ENCODE measurements at places on chromosomes 16 and 17. TPM values are rescaled to one million over a fixed set of nuclear protein-coding genes. Genes with fewer than 3 reads are reported as not detected.

- H3K27ac ChIP-seq, result no peak overlapping the region
- no peak for DNase-seq
- peaks cover 64% of the 10 kb centered on the region for H3K27me3 ChIP-seq
Measured at GRCh38 chr17:56326001-56326359, 172.7 kb downstream of the ANKFN1 start.

GRCh38 chr16:56847173-56847910 is 17.7 kb upstream of the SLC12A3 start:
- H3K36me3 ChIP-seq, result peaks cover 15% of the 10 kb centered on the region
- peaks cover 25% of the 10 kb centered on the region for H3K4me1 ChIP-seq
- H3K4me3 ChIP-seq, result no peak overlapping the region
- peak overlapping the region; percentile 15 for H3K27ac ChIP-seq
- no peaks in the 10 kb centered on the region for H3K27me3 ChIP-seq
- no peak for DNase-seq

GRCh38 chr17:50106393-50107131 is 11.4 kb downstream of the PDK2 start:
- H3K4me1 ChIP-seq, result peaks cover 7% of the 10 kb centered on the region
- no peak overlapping the region for H3K27ac ChIP-seq

GRCh38 chr16:1532771-1533170 is 695 bp upstream of the TMEM204 start:
- H3K4me3 ChIP-seq, result peak overlapping the region; percentile 13
- H3K27me3 ChIP-seq, result no peaks in the 10 kb centered on the region
- H3K36me3 ChIP-seq, result no peaks in the 10 kb centered on the region
- peak overlapping the region; percentile 95 for H3K27ac ChIP-seq

DNA sequence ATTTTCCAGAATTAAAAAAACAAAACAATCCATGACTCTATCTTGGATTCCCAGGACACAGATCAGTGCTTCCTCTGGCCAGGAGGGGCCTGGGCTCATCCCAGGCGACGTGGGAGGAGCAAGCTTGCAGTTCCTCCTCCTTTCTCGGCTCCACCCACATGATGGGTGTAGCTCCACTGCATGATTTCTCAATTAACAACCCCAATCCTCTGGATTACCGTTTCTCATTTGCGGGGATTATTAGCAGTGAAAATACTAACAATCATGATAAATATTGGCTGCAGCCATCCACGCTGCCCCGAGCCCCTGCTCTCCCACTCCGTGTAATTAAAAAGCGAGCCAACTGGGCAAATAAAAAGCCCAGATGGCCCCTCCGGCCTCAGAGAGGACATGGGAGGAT is 46.4 kb upstream of the SDK2 start:
- DNase-seq, result no peak
- H3K27ac ChIP-seq, result no peak overlapping the region
- no peaks in the 10 kb centered on the region for H3K36me3 ChIP-seq
- no peak overlapping the region for H3K4me3 ChIP-seq
- peaks cover 18% of the 10 kb centered on the region for H3K4me1 ChIP-seq
- peaks cover 2% of the 10 kb centered on the region for H3K27me3 ChIP-seq

- H3K27me3 ChIP-seq, result no peaks in the 10 kb centered on the region
- H3K36me3 ChIP-seq, result peaks cover 48% of the 10 kb centered on the region
- peak overlapping the region; percentile 31 for H3K27ac ChIP-seq
- DNase-seq, result no peak
- H3K4me3 ChIP-seq, result no peak overlapping the region
Measured at GRCh38 chr17:58091024-58091567, 7.9 kb downstream of the DYNLL2 start.

DNA sequence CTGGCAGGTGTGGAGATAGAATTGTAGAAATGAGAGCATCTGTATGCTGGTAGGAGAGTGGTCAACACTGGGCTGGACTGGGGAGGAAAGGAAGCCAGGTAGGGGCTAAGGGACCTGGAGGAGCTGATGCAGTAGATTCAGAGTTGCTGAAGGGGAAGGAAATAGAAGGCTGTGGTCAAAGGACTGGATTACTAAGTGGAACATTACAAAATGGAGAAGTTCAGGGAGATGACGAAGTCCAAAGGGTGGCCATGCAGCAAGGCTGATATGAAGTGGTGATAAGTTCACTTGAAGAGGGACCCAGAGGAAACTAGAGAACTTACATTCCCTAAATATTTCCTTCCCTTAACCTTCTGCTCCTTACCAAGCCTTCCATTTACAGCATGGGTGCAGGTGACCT is 8.6 kb upstream of the CCL2 start:
- no peaks in the 10 kb centered on the region for H3K36me3 ChIP-seq

DNA sequence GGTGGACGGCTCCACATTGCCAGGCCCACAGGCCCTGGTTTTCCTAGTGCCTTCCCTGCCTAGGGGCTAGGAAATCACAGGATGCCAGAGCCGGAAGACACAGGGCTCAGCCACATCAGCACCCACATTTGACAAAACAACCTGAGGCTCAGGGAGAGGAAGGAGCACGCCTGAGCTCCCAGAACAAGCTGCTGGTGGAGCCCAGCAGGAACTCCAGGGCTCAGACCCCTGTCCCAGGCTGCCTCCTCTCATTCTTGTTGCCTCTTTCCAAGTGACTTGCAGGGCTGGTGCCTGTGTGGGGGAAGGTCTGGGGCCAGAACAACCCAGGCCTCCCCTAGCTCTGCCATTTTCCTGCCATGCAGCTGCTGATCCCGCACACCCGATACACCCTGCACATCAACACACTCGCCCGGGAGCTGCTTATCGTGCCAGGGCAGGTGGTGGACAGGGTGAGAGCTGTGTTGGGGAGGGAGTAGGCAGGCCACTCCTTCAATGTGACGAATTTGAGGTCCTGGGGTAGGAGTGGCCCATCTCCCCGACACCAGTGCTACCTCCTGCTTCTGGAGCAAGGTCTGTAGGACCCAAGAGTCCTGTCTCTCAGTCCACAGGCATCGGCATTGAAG is 7.6 kb downstream of the ALOX15B start:
- peaks cover under 1% of the 10 kb centered on the region for H3K4me1 ChIP-seq
- no peak overlapping the region for H3K4me3 ChIP-seq
- H3K27me3 ChIP-seq, result peaks cover 37% of the 10 kb centered on the region
- no peak for DNase-seq
- no peaks in the 10 kb centered on the region for H3K36me3 ChIP-seq

The WNK4 gene
- 1.7 TPM for total RNA-seq

The C1QTNF8 gene
- total RNA-seq, result 0.20 TPM

The GFAP gene
- total RNA-seq, result not detected

The KRTAP17-1 gene
- total RNA-seq, result not detected

The PROCA1 gene
- total RNA-seq, result 10.4 TPM
